SJSA1 (cell line): ENCODE measurements at places on chromosomes 3 and 15. TPM values are rescaled to one million over a fixed set of nuclear protein-coding genes. Genes with fewer than 3 reads are reported as not detected.

Gene PIF1
- total RNA-seq: 20.1 and 29.2 TPM in 2 replicates

DNA sequence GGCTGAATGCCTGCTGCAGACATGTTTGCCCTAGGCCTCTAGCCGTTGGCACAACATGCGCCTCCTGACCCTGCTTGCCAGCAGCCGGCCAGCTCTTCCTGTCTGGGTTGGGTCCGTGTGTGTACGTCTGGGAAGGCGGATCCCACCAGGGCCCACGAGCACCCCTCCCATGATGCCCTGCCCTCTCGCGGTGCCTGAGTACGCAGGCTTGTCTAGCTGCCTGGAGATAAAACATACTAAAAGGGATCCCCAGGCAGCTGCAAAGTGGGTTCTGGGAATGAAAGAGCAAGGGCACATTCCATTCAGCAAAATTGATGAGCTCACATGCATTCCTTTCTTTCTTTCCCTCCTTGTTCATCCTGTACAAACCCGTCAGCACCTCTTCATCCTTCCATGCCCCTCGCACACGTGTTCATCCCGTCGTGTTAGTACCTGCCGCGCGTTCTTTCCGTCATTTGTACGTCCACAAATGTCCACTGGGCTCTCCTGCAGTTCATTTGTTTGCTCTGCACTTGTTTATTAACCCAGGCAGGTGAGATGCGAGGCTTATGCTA lies 74.3 kb downstream of the FBLN2 start:
- no peak for DNase-seq

Gene LXN
- not detected in 2 replicates for total RNA-seq

DNA sequence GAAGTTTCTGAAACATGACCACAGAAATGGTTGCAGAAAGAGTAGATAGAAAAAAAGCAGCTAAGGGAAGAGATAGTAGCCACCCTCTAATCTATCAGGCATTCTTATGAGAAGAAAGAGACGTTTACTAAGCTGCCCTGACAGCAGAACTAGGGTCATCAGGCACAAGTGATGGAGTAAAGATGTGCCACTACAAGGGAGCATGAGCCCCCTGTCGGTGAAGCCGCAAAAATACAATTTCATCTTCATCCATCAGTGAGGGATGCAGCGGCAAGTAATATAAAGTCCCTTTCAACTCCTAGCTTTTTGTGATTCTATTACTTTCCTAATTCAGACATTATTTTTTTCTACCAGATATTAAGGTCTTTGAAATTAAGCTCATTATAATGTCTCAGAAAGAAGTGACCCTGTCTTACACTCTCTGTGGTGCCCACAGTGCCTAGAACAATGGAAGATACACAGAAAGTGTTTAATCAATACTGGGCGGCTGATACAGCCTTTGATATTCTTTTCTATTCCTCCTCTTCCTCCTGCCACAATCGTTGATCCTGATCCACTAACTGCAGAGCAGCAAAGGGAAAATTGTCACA lies 651.6 kb downstream of the NTRK3 start:
- no peak for DNase-seq

Gene FMN1
- 2.3 and 2.4 TPM in 2 replicates for total RNA-seq

Gene DUOXA2
- not detected in 2 replicates for total RNA-seq

Gene TRAT1
- total RNA-seq: not detected in 2 replicates

DNA sequence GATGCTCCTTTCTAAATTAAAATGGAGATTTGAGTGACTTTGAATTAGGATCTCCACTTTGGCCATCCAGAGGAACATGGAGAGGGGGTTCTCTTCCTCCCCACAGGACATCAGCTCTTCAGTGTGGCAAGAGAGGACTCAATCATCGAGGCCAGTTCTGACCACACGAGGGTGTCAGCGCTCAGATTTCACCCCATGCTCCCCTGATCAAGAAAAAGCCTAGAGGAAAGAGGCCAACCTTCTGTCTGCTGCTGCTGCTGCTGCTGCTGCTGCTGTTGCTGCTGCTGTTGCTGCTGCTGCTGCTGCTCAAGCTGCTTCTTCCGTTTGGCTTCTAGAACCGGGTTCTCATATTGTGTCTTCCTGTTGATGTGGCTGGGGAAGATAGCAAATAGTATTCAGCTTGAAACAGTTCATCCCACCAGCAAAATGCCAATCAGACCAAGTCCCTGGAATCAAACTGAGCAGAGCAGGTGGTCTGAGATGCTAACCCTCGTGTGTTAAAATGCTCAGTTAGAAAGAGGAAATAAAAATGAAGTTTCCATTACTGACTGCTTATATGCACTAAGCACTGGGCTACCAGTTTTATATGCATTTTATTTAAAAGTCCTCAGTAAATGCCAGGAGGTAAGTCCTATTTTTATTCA lies 599.0 kb downstream of the MAGI1 start:
- DNase-seq: peak; percentile 34

Gene KLHL40
- not detected in 2 replicates for total RNA-seq

Gene CNTN4
- total RNA-seq: not detected in 2 replicates

- DNase-seq: no peak
Measured at GRCh38 chr3:123067689-123068600, 1.1 kb downstream of the PDIA5 start.

Gene OPA1
- 76.1 and 104 TPM in 2 replicates for total RNA-seq

- DNase-seq: no peak
Measured at GRCh38 chr15:99239545-99240198, 9.7 kb downstream of the TTC23 start.

DNA sequence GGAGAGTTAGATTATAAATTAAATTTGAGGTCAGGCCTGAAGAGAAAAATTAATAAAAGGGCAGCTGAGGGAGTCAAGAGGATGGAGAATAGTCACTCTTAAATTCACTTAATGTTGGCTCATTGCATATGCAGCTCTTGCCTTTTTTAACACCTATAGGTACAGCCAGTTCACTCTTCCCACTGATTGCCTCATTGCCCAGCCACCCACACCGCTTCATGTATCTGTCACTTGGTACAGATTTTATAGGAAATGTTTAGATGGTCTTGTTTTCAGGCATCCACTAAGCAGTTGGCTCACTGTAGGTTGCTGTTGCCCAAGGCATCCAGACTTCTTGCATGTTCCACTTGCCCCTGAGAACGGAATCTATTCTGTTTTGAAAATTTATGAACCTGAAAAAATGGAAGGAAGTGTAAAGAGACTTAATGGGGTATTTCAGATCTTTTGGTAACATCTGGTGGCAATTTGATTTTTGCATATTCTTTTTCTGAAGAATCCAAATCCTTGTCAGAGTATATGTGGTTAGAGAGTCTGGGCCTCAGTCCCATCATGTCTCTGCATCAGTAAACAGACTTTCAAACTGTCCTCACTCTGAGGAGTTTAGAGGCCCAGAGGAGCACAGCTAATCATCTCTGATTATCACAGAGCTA lies 151.9 kb downstream of the RBPMS2 start:
- DNase-seq: no peak

DNA sequence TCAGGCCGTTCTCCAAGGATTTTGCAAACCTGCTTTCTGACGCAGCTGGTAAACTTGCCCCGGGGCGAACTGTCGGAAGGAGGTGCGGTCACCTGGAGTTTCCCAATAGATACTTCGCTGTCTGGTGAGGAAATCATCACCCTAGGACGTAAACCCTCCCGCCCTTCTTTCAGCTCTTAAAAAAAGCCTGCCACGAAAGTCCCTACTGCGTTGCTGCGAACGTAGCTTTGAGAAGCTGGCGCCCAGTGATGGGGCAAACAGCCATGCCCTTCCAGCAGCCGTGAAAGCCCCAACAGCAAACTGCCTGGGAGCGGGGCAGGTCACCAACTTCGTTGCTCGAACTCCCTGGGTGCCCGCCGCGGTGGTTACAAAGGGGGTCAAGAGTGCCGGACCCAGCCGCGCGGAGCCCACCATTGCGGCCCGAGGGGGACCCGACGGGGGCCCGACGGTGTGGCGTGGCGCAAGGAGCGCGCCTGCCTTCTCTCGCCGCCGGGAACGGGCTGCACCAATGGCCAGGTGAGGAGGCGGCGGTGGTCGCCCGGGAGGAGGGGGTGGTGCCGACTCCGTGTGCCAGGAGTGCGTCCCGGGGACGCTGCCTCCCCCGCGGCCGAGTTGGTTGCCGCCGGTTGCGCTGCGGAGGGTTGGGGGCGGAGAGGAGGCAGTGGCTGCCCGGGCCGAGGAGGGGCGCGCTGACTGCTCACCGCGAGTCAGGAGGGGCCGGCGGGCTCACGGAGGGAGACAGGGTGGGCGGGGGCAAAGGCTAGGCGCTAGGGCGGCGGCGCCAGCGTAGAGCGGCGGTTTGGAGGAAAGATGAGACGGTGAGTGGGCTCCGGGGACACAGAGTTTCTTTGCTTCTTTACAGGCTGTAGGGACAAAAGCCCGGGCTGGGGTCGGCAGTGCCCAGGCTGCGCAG lies at the start of gene PHLDB2:
TSS of gene PHLDB2 (plus strand) at position 205 of the 913 bp plus-strand sequence. CDS start 24,813 bp downstream, outside the sequence.
- peak; percentile 86 for DNase-seq

- no peak for DNase-seq
Measured at GRCh38 chr3:184050217-184050847, 2.5 kb upstream of the HTR3C start.

DNA sequence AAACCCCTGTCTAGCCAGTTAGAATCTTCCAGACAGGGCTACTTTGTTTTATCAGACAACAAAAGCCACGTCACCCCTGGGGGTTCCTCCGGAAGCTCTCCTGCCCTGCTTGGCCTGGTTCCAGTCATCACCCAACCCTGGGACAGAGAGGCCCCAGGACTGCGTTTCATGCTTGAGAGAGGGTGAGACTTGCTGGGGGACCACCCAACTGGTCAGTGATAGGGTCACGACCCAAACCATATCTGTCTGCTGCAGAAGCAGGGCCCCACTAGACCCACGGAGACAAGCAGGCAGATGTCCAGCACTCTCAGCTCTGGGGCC lies 1.2 kb downstream of the NT5DC2 start:
- DNase-seq: peak; percentile 80

GRCh38 chr3:116186049-116186448 lies 259.2 kb downstream of the LSAMP start:
- DNase-seq: no peak

DNA sequence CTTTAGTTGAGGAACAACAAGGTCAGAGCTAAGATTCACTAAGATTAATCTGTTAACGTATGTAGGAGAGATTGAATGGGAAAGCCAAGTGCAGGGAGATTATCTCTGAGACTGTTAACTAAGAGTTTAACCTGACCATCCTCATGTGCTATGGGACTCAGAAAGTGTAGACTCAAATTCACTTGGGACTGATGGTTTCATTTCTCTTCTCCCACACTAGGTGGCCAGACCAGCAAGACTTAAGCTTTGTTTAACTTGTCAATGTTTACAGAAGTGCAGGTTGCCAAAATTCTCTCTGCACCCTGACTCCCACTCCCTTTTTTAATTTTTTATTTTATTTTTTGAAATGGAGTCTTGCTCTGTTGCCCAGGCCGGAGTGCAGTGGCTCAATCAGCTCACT lies 6.3 kb upstream of the HEXA start:
- DNase-seq: no peak

GRCh38 chr3:56323986-56324420 lies 144.3 kb downstream of the ERC2 start:
- DNase-seq: peak; percentile 71

- no peak for DNase-seq
Measured at GRCh38 chr15:63891768-63892133, 58.0 kb upstream of the HERC1 start.

GRCh38 chr3:188239577-188239976 lies 85.6 kb downstream of the LPP start:
- no peak for DNase-seq

Gene RTP4
- total RNA-seq: 2.2 and 3.1 TPM in 2 replicates

DNA sequence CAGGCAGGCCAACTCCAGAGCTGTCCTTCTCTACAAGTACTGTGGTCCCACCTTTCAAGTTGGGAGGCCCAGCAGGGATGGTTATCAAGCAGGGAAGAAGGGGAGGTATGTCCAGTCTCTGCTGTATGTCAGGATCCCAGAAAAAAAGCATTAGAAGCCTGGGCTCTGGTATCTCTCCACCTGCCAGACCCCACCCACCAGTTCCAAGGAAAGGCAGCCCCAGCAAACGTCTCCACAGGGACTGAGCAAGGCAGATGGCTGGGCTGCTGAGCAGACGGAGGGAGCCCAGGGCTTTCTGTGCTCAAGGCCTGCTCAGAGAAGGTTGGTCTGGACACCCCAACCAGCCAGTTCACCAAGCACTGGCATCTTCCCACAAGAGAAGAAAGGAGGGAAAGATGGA lies 287.8 kb downstream of the XXYLT1 start:
- DNase-seq: peak; percentile 16

Gene SERINC4
- total RNA-seq: not detected in 2 replicates

DNA sequence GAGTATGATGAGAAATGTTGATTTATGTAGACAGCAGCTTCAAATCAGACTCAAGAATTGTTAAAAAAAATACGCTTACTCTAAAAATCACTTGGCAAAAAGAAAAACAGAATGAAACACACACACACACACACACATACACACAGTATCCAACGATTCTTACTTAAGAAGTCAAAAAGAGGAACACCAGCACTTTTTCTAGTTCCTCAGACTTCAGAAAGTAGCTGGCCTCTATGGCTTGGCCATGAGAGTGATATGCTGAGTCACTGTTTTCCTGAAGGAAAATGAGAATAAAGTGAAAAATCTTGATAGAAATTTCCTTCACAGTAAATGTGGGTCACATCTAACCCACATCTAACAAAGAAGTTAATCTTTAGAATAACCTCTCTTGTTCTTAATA lies 22.1 kb downstream of the CNTN3 start:
- no peak for DNase-seq

Gene PARP9
- 7.3 and 8.3 TPM in 2 replicates for total RNA-seq

DNA sequence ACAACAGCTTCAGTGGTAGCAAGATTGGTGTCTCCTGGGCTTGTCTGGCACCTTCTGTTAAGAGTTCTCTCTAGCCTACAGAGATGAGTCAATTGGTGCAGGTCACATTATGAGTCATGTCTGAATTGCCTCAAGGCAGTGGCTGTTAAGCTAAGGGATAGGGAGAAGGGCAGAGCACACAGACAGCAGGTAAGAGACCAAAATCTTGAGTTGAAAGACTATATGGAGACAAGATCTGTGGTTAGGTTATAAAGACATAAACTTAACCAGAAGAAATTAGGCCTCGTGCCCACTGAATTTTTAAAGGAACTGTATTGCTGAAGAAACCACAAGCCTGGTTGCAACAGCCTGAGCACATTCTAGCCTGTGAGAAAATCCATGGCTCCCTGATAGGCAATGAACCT lies 19.2 kb upstream of the KPNA1 start:
- peak; percentile 72 for DNase-seq

- no peak for DNase-seq
Measured at GRCh38 chr3:168472783-168473182, 377.1 kb upstream of the GOLIM4 start.

DNA sequence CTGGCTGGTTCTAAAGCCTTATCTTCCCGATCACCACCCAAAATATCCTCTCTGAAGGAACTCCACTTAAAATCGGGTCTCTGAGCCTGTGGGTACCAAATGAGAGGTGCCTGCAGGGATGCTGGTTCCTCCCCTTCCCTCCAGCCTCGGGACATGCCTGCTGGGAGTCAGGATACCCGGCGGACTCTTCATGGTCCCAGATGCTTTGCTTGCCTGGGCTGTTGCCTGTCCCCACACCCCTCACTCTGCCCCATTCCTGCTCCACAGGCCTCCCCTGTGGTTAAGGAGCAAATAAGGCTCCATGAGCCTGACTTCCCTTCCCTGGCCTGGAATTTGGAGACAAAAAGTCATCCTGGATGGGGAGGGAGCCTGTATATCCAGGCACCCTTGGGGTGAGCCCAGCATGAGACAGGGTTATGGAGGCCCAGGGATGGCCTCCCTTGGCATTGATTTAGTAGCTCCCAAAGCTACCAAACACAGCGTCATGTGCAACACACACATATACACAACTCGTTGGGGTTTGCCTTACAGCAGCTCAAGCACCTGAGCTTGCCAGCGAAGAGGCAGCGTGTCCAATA lies 12.3 kb upstream of the CORO2B start:
- no peak for DNase-seq

GRCh38 chr3:98764472-98764884 lies 1.3 kb downstream of the ST3GAL6 start:
- no peak for DNase-seq

Gene C15orf62
- total RNA-seq: 0.03 TPM in 1 of 2 replicates, not detected in the other
